Thoracic aorta (tissue), 2 donors: ENCODE measurements at places on chromosomes 12 and 14.
A peak's percentile ranks its signal among the peaks of the same experiment; 100 is the strongest.

DNA sequence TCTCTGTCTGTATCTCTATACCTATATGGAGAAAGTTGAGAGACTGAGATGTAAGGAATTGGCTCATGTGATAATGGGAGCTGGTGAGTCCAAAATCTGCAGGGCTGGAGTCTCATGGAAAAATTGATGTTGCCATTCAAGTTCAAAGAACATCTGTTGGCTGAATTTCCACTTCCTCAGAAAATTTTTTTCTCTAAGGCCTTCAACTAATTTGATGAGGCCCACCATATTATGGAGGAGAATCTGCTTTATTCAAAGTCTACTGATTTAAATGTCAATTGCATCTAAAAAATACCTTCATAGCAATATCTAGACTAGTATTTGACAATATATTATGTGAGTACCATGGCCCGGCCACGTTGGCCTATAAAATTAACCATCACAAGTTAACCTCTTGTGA lies 261.4 kb downstream of the VRK1 start:
- no peaks in the 10 kb centered on the region for H3K4me1 ChIP-seq
- no peaks in the 10 kb centered on the region for H3K27me3 ChIP-seq
- no peak overlapping the region for H3K4me3 ChIP-seq
- no peaks in the 10 kb centered on the region for H3K36me3 ChIP-seq
- DNase-seq: no peak
- H3K27ac ChIP-seq: no peak overlapping the region

DNA sequence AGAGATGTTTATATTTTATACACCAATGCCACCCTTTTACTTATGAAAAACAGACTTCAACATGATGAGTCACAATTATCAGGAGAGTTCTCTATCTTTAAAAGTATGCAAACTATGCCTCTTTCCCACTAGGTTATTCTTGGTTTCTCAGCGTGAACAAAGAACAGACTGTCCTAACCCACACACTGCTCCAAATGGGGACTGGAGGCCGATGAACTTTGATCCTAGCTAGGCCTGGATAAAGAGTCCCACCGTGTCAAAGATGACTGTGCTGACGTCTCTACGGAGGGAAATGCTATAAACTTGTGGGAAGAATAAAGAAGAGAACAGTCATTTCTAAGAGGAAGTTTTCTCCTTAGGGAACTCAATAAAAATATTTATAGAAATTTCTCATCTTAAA lies 160.1 kb downstream of the EPS8 start:
- no peaks in the 10 kb centered on the region for H3K27me3 ChIP-seq
- peaks cover 62% of the 10 kb centered on the region for H3K4me1 ChIP-seq
- H3K27ac ChIP-seq: peak overlapping the region; percentile 95
- DNase-seq: peak; percentile 53
- no peak overlapping the region for H3K4me3 ChIP-seq
- H3K36me3 ChIP-seq: no peaks in the 10 kb centered on the region

DNA sequence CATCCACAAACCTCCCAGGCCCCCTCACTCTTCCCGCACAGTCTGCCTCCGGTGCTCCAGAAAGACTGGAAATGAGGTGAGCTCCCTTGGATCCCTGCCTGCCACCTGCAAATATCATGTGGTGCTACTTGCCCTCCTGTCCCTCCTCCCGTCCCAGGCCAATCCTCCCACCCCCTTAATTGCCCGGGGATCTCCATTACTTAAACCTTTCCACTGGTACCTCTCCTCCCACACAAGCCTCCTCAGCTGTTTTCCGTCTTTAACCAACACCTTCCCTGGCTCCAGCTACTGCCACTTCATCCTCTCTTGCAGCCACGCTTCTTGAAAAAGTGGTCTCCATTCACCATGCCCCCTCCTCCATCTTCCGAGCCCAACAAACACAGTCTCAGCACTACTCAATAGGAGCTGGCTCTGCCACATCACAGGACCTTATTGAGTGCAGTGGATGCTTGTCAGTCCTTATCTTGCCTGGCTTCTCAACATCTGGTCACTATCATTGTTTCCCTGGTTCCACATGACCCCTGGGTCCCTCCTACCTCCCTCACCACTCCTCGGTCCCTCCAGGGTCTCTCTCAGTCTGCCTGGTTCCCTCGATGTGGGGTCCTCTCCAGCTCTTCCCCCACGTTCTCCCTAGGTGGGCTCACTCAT lies 11.5 kb downstream of the FAIM2 start:
- no peak overlapping the region for H3K4me3 ChIP-seq
- no peaks in the 10 kb centered on the region for H3K4me1 ChIP-seq
- H3K27me3 ChIP-seq: no peaks in the 10 kb centered on the region
- H3K27ac ChIP-seq: no peak overlapping the region
- no peak for DNase-seq

DNA sequence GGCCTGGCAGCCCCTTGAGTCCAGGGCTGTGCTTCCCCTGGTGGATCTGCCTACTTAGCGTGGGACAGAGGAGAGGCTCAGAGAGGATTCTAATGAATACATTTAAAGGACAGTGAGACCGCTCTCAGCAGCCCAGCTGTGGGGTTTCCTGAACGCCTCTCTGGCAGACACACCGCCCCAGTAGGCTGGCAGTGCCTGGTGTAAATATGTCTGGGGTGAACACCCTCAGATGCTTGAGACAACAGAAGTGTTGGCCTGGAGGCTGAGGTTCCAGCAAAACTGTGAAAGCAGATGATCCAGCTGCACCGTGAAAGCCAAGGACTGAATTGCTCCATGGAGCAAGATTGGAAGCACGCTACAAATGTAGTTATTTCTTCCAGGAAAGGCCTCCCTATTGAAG lies 55.1 kb downstream of the LRRC74A start:
- H3K27ac ChIP-seq: no peak overlapping the region
- no peak for DNase-seq
- no peaks in the 10 kb centered on the region for H3K36me3 ChIP-seq

DNA sequence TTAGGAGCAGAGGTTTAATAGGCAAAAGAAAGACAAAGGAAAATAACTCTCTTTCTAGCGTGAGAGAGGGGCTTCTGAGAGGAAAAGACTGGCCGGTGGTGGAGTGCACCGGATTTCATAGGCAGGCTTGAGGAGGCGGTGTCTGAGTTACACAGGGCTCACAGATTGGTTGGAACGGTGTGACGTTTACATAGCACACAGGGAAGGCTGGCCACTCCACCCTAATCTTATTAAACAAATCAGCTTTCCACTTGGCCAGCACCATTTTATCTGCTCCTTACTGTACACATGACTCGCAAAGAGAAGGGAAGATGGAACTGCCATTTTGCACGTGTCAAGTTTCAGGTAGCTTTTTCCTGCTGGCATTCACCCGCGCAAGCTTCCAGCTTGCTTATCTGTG lies 587.7 kb downstream of the RPL10L start:
- no peaks in the 10 kb centered on the region for H3K36me3 ChIP-seq
- no peaks in the 10 kb centered on the region for H3K4me1 ChIP-seq
- no peak overlapping the region for H3K4me3 ChIP-seq
- H3K27me3 ChIP-seq: no peaks in the 10 kb centered on the region

DNA sequence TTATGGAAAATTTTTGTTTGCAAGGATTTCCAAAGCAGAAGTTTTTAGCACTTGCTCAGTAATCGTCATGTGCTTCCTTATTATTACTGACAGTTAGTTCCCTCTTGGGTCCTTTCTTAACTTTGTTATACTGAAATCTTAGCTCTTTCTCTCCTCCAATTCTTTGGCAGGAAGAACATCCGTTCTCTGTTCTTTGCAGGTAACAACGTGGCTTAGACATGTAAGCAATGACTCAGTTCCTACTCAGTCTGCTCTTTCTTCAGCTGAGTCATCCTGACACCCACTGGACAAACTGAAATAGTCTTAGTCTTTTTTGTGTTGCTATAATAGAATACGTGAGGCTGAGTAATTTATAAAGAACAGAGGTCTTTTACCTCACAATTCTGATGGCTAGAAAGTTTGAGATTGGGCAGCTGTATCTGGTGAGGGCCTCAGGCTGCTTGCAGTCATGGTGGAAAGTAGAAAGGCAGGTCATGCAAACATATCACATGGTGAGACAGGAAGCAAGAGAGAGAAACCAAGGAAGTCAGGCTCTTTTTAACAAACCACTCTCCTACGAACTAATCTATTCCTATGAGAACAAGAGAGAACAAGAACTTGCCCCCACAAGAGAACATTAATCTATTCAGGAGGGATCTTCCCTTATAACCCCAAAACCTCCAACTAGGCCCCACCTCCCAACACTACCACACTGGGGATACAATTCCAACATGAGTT lies 49.2 kb downstream of the TESPA1 start:
- H3K4me1 ChIP-seq: no peaks in the 10 kb centered on the region
- no peak for DNase-seq
- peak overlapping the region; percentile 31 for H3K27ac ChIP-seq
- H3K36me3 ChIP-seq: no peaks in the 10 kb centered on the region
